ENCODE measurements at places on chromosomes 13 and 19.

- no peak for DNase-seq
These were observed 263.4 kb downstream of the FGF9 start for GRCh38 chr13:21934284-21934683.

DNA sequence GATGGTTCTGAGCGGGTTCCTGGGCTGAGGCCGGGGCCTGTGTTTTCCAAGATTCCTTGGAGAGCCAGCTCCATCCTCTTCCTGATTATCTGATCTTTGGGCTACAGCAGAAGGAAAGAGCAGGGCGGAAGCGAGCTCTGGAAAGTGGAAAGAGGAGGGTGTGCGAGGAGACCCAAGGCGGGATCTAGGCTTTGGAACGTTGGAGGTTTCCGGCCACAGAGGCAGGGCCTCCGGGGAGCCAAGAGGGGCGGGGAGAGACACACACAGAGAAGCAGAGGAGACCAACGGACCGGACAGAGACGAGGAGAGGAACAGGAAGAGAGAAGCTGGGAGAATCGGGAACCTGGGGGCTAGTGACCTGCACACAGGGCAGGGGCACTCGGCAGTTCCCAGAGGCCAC, at the start of gene CLEC11A:
Gene CLEC11A, plus strand, starts transcription at position 296 of the 400 bp plus-strand sequence. CDS start 162 bp downstream, outside the sequence.
- DNase-seq = no peak

DNA sequence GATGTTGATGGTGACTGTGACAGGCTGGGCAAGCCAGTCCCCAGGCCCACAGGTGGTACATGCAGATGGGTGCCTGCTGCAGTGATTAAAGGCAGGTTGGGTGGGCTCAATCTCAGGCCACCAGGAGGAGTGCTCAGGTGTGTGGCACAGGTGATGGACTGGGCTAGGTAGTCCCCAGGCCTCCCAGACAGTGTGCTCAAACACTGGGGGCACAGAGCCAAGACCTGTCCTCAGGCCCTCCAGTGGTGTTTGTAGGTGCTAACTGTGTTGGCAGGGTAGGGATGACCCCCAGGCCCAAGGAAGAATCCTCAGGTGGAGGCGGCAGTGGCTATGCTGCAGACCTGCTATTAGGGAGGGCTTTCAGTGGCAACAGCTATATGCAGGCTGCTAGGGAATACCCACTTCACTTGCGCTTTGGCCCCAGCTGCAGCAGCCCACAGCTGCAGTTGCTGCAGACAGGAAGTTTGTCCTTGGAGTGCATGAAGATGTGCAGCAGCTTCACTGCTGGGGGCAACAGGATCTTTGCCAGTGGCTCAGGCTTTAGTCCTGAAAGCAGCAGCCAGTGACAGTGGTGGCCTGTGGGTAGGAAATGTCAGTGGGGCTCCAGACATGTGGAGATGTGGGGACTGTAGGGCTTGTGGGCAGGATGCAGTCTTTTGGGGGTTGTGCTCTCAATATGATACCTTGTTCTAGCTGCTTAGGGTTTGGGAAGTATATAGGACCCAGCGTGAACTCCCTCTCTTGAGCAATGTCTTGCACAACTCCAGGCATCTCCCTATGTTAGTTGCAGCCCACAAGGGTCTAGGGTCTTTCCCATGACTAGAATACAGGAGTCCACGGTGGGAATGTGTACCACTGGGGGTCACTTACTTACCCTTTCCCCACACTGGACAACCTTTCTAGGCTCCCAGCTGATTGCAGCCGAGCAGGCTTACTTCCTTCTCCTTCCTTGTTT, 54.1 kb upstream of the MLNR start:
- no peak for DNase-seq

- no peak for DNase-seq
These were observed 321.9 kb downstream of the FOXO1 start for GRCh38 chr13:40344270-40345148.

GRCh38 chr19:55041627-55042343, 3.7 kb upstream of the GP6 start:
- DNase-seq = no peak

DNA sequence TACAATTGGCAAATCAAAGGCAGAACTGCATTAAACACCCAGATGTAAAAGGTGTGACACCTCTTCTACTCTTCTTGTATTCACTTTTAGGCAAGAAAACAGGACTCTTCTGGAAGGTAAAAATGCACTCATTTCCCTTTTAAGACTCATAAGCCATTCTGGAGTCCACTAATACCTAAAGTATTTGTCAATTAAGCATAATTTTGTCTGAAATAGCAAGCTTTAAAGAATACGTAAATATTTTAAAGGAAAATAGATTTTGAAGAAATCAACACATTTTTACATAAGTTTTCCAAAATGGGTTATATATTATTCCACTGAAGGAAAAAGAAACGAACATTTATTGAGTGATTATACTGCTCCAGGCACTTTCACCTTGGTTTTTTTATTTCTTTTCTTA, 661.7 kb upstream of the GPC6 start:
- no peak for DNase-seq

DNA sequence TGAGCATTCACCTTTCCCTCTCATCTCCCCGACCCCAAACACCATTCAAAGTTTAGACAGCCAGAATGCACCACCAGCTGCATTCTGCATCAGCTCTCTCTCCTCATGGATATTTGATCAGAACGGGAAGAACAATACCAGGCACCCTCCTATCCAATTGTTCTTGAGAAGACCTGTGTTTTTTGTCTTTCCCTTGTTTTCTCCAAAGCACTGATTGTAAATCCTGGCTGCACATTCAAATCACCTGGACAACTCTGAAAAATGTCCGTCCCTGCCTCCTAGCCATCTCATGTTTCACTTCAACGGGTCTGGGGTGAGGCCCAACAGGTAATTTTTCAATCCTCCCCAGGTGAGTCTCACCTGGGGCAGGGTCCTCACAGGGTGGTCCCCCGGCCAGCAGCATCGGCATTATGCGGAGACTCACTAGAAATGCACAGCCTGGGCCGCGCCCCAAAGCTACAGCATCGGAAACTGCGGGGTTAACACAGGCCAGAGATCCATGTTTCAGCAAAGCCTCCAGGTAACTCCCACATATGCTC, 5.5 kb downstream of the IRS2 start:
- DNase-seq = no peak

- no peak for DNase-seq
These were observed 45.0 kb downstream of the RAB20 start for GRCh38 chr13:110516500-110516899.

DNA sequence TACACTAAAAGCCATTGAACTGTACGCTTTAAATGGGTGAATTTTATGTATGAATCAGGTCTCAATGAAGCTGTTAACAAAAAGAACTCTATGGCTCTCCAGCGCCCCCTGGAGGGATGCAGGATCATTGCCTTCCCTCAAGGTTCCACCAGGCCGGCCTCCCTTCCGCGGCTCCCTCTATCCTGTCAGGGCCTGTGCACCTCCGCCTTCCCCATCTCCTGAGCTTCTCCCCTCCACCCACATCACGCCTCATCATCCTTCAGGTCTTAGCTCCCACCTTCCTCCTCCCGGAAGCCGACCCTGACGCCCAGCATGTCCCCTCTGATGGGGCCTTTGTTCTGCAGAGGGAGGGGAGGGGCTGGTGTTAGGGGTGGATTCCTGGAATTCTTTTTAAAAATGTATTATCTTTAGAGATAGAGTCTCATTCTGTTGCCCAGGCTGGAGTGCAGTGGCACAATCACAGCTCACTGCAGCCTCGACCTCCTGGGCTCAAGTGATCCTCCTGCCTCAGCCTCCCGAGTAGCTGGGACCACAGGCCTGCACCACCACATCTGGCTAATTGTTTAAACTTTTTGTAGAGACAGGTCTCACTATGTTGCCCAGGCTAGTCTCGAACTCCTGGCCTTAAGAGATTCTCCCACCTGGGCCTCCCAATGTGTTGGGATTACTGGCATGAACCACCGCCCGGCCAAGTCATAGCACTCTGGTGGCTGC, 27.7 kb downstream of the MEIS3 start:
- DNase-seq = peak; percentile 56

DNA sequence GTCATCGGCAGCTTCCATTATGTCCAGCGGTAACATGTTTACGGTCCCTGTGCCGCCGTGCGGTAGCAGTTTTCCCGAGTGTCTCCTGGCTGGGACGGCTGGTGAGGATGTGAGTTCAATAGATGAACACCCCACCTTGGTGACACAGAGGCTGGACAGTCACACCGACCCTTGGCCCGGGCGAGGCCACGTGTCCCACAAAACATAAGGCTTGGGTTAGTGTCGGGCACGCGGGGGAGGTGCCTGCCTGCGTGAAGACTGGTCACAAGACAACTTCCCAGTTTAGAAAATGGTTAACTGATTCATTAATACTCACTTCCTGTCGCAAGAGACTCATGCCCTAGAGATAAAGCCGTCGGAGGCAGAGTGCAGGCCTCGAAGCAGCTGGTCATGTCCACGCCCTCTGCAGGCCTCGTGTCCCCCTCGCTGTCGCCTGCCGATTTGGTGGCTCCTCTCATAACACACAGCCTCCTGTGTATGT, 17.2 kb downstream of the RASA3 start:
- no peak for DNase-seq

DNA sequence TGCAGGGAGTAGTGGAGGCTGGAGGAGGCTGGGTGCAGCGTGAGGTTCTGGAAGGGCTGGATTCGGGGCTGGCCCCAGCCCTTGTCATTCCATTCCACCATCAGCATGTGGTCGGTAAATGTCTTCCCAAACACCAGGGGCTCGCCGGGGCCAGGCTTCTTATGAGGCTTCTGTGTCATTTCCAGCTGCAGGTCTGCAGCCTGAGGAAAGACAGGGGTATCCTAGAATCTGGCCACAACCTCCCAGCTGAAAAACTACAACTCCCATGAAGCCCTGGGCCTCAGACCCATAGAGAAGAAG, 4.4 kb downstream of the BCAT2 start:
- DNase-seq = no peak

- no peak for DNase-seq
These were observed 38.4 kb upstream of the VSTM2B start for GRCh38 chr19:29487432-29487831.

- DNase-seq = no peak
These were observed 8.1 kb downstream of the ALOX5AP start for GRCh38 chr13:30743319-30744055.

- no peak for DNase-seq
These were observed 13.7 kb downstream of the FGF9 start for GRCh38 chr13:21684576-21684975.

- no peak for DNase-seq
These were observed 228.3 kb downstream of the FOXO1 start for GRCh38 chr13:40438022-40438680.

DNA sequence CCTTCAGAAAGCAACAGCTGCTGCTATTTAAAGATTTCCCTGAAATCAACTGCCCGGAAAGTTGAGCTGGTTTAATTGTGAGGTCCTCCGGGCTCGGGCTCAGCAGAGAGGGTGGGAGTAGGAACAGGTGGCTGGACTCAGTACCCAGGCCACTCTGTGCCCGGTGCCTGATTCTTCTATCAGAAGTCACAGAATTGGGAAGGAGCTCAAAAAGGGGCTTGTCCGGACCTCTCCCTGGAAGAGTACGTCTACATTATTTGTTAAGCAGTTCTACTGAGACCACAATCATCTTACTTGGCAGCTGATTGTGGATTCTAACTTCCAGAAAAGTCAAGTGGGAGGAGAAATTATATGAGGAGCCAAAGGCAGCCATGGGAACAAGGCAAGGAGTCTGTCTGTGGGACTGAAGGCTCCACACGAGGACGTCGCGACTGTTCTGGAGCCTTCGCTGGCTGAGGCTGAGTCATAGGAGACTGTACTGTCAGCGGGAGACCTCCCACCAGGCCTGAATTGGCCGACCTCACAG, 91.7 kb upstream of the ANKRD10 start:
- no peak for DNase-seq

- DNase-seq = no peak
These were observed 15.6 kb downstream of the PCID2 start for GRCh38 chr13:113192902-113193301.

GRCh38 chr19:11091703-11092153, 2.5 kb downstream of the LDLR start:
- peak; percentile 37 for DNase-seq

DNA sequence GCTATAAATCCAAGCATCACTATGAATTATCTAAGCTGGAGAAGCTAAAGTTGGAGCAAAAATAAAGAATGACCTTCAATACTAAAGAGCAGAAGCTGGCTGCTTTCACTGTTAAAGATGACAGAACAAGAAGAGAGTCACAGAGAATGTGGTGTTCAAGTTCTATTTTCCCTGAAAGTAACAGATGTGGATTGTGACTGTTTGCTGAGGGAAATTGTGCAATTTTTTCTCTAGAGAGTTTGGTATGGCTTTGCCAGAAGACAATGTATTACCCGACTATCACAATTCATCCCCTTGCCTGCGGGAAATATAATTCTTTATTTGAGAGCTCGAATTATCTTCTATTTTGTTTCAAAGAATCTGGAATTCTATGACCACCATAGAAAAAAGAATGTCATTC, 83.1 kb downstream of the TNFSF13B start:
- DNase-seq = no peak

DNA sequence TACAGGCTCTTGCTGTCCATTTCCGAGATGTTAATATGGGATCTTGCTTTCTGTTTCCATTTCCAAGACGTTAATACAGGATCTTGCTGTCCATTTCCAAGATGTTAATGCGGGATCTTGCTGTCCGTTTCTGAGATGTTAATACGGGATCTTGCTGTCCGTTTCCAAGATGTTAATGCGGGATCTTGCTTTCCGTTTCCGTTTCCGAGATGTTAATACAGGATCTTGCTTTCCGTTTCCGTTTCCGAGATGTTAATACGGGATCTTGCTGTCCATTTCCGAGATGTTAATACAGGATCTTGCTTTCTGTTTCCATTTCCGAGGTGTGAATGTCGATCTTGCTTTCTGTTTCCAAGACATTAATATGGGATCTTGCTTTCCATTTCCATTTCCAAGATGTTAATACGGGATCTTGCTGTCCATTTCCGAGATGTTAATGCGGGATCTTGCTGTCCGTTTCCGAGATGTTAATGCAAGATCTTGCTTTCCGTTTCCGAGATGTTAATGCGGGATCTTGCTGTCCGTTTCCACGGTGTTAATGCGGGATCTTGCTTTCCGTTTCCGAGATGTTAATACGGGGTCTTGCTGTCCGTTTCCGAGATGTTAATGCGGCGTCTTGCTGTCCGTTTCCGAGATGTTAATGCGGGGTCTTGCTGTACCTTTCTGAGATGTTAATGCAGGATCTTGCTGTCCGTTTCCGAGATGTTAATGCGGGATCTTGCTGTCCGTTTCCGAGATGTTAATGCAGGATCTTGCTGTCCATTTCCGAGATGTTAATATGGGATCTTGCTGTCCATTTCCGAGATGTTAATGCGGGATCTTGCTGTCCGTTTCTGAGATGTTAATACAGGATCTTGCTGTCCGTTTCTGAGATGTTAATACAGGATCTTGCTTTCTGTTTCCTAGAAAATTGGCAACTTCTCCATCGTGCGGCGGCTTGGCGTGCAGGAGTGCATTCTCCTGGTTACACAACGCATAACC, 38.3 kb downstream of the PEX11G start:
- DNase-seq = no peak

Measured in stimulated activated CD8-positive, alpha-beta memory T cell treated with anti-CD3 and anti-CD28 coated beads, Interleukin-7, amount 100 ng/mL, for 1 hour (primary cell).